ENCODE measurements at places on chromosomes 2 and 18. TPM values are rescaled to one million over a fixed set of nuclear protein-coding genes. Genes with fewer than 3 reads are reported as not detected.

The FBLN7 gene
- 1.3 TPM for polyA plus RNA-seq

The IFT172 gene
- 25.4 TPM for polyA plus RNA-seq

The MARCO gene
- 5.9 TPM for polyA plus RNA-seq

The VPS4B gene
- 8.0 TPM for polyA plus RNA-seq

The ERMN gene
- polyA plus RNA-seq = 0.11 TPM

The HOXD9 gene
- polyA plus RNA-seq = 0.09 TPM

The OSR1 gene
- 9.6 TPM for polyA plus RNA-seq

The OXER1 gene
- 0.68 TPM for polyA plus RNA-seq

The C2orf92 gene
- 7.4 TPM for polyA plus RNA-seq

The CHRNG gene
- polyA plus RNA-seq = not detected

The GALR1 gene
- 0.02 TPM for polyA plus RNA-seq

The ORC4 gene
- 13.9 TPM for polyA plus RNA-seq

Data from right cardiac atrium (tissue), 5 donors.